CD4-positive, CD25-positive, alpha-beta regulatory T cell (primary cell): ENCODE measurements at places on chromosomes 12 and 14.

GRCh38 chr14:105141486-105142281 is 26.9 kb downstream of the JAG2 start:
- DNase-seq, result no peak

- DNase-seq, result no peak
These were observed 9.7 kb downstream of the VRK1 start for GRCh38 chr14:96806836-96807235.

GRCh38 chr12:39300799-39301198 is 142.1 kb downstream of the KIF21A start:
- DNase-seq, result no peak

GRCh38 chr14:36207500-36207899 is 31.0 kb upstream of the PTCSC3 start:
- DNase-seq, result no peak

DNA sequence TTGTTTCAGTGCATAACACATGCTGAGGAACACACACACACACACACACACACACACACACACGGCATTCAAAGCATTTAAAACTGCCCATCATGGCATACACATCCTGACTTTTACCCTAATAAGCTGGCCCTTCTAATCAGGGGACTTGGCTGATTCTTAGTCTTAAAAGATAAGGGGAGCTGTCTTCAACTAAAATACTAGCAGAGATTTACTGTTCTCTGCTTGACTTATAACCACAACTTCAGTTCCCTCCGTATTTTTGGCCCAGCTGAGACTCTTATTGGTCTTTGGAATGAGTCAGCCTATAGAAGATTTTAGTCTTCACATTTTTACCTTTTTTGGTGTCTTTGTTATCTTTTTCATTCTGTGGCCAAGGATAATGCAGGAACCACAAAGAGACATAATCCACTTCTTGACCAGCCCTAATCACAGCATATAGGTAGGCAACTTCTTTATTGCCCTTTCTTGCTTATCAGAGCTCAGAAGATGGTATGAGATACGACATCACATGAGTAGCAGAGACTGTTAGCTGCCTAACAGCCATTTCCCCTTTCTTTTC is 25.1 kb upstream of the SLC8A3 start:
- DNase-seq, result no peak

DNA sequence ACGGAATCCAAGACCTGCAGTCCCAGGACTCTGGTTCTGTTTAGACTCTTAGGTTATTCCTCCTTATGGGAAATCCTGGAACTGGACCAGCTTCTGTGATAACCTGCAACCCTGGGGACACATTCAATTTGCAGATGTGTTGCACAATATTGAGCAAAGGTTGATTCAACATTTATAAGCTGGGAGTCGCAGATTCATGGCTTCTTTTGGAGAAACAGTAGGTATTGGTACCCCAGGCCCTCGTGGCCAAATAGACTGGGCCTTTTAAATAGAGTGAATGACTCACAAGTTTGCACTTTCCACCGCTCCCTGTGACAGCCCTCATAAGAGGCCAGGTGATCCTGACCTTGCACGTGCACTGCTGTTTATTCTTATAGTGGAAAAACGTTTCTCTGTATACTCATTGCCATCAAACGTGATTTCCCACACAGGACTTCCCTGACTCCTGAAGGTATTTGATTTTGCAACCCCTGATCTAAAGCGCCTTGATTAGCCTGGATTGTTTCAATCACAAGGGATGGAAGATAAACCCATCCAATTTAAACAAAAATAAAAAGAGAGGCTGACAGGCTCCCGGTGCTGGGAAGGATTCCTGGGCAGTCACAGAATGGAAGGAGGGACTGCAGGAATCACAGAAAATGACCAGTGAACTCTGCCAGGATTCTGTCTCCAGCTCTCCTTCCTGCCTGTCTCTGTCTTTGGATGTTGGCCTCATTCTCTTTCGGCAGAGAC is 98.0 kb downstream of the VCPKMT start:
- no peak for DNase-seq
